ENCODE measurements at places on chromosomes 2 and 18.

DNA sequence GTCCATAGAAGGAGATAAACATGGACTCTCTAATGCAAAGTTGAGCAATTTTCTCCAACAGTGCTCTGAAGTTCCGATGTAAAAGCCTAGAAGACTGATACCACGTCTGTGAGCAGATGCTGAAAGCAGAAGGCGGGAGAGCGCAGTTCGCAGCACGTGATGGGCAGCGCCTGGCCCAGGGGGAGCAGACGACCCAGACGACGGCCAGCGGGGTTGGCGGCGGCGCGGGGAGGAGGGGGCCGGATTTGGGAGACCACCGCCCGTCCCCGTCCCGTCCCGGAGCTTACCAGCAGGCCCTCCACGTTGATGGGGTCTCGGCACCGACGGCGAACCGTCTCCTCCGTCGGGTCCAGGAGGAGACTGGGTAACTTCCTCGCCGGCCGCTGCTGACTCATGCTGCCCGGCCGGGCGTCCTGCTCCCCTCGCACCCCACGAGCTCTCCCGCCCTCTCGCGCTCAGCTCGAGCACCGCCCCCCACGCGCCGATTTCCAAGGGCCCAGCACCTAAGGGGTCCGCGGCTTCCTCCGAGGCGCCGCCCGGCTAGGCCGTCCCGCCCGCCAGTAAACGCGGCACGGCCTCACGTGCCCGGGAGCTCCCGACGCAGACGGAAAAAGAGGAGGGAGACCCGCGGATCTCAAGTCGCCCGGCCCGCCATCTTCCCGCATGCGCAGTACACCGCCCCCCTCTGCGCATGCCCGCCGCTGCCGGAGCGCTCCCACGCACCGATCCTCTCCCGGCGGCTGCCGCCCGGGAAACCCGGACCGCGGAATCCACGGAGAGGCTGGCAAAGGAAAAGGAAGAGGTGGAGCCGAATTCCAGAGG lies at the start of gene E2F6:
TSS of gene E2F6 (minus strand) at position 677 of the 822 bp plus-strand sequence. CDS start at position 395, 282 bp downstream.
- peak; percentile 62 for DNase-seq

- no peak for DNase-seq
Observed at GRCh38 chr2:236196366-236196765, 28.2 kb upstream of the GBX2 start.

GRCh38 chr18:63158676-63159291 lies 160.8 kb downstream of the BCL2 start:
- DNase-seq = no peak

DNA sequence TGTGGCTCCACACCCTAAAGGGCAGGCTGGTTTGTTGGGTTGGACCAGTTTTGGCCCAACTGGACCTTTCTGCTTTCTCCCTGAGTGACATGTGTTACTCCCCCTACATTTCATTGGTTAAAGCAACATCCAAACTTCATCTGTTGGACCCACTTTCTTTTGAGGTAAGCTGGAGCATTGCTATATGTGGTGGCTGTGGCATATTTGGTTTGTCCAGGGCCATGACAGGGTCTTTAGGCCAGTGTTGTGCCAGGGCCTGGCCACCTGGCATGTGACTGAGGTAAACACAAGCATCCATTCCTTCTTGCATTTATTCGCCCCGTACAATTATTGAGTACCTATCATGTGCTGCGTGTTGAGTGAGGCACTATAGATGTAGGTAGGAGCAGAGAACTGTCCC lies 36.8 kb upstream of the MARCO start:
- no peak for DNase-seq

DNA sequence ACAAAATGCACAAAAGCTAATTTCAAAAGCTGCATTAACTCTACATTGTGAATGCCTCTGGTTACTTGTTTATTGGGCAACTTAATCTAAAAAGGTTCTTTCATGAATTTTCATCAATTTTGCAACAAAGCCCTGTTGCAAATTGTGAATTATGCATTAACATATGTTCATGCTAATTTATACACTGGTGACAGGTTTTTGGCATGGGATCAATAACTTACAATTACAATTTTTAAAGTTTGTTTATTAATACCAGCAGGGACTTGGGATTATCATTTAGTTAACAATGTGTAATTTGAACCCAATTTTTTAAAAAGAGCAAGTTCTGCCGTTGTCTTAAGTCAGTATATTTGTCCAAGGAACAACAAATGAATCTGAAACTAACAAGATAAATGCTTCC lies 183.6 kb downstream of the DCC start:
- no peak for DNase-seq

DNA sequence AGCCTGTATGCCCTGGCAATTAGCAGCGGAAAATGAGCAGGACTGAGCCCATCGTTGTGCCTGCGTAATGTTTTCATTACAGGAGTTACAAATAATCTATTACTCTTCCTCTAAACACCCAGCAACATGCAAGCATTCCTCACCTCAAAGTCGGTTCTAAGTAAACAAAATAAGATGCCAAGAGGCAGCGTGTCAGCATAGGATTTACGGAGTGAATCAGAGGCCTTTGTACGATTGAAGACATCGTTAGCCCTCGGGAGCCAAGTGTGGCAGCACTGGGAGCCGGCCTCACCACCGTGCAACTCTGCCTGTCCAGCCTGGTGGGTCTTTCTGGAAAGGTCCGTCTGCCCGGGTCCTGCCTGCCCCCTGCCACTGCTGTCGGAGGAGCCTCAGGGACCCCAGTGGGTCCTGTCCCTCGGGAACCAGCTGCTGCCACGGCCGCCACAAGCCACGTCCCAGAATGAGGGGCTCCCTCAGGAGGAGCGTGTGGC lies 80.1 kb upstream of the CTDP1 start:
- no peak for DNase-seq

- no peak for DNase-seq
Observed at GRCh38 chr18:32259553-32259952, 69.7 kb downstream of the MEP1B start.

DNA sequence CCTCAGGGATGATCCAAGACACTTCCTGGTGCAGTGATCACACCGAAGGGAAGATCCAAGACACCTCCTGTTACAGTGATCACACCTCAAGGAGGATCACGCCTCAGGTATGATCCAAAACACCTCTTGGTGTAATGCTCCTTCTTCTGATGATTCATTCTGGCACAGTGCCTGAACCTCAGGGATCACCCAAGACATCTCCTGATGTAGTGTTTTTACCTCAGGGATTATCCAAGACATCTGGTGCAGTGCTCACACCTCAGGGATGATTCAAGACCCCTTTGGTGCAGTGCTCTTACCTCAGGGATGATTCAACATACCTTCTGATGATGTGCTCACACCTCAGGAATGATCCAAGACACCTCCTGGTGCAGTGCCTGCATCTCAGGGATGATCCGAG lies 124.4 kb downstream of the ASB1 start:
- no peak for DNase-seq

- no peak for DNase-seq
Observed at GRCh38 chr2:37877457-37878315, 47.4 kb upstream of the RMDN2 start.

- no peak for DNase-seq
Observed at GRCh38 chr2:158922601-158923000, 45.8 kb upstream of the TANC1 start.

GRCh38 chr2:26511466-26511865 lies 33.5 kb upstream of the OTOF start:
- DNase-seq = no peak

- no peak for DNase-seq
Observed at GRCh38 chr18:3306391-3306790, 44.5 kb downstream of the MYL12B start.

DNA sequence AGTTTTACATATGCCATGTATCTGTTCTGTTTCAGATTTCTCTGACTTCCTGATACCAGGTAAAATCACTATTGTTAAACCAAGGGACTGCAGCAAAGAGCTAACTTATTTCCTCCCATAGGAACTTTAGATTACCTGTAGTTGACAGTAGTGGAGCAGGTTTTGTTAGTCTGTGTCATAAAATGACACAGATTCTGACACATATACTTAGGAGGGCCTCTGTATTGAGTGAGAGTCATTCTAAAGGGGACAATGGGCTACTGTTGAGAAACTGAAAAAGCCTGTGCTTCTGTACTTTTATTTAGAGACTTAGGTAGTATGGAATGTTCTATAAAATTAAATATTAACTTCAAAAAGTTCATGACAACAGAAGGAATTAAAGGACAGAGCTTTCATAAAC lies 48.2 kb downstream of the KCMF1 start:
- DNase-seq = no peak

DNA sequence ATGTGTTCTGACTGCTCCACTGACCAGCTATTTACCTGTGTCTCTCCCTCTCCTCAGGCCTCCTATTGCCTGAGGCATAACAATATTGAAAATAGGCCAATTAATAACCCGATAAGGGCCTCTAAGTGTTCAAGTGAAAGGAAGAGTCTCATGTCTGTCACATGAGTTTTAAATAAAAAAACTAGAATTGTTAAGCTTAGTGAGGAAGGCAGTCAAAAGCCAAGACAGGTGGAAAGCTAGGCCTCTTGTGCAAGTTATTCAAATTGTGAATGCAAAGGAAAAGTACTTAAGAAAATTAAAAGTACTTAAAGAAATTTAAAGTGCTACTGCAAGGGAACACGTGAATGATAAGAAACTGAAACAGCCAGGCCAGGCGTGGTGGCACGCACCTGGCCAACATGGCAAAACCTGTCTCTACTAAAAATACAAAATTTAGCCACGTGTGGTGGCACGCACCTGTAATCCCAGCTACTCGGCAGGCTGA lies 44.9 kb upstream of the TAF4B start:
- no peak for DNase-seq

DNA sequence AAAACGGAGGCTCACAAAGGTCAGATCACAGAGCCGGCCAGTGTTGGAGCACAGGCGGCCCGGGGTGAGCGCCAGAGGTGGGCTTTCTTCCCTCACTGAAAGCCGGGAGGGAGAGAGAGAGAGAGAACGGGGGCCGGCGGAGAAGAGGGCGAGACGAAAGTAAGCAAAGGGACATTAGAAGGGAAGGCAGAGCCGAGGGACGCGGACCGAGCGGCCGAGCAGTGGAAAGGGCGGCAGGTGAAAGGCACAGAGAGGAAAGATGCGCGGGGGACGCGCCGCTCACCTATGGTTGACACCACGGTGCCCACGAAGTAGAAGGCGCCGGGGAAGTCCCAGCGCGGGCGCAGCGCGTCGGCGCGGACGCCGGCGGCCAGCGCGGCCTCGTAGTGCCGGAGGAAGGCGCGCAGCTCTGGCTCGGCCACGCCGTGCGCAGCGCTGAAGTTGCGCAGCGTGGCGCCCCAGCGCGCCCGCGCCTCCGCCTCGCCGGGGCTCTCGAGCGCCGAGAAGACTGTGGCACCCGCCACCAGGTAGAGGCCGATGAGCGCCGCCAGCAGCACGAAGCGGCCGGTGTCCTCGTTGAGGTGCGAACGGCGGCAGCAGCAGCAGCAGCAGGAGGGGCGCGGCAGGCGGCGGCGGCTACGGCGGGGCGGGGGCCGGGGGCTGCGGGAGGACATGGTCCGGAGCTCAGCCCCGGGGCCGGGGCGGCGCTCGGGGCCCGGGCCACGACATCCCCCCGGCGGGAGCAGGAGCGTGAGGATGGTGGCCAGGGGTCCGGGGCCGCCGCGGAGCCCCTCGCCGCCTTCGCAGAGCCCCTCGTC lies 166.9 kb downstream of the MSH2 start:
- no peak for DNase-seq

GRCh38 chr18:72187956-72188355 lies 356.2 kb downstream of the CBLN2 start:
- no peak for DNase-seq

- DNase-seq = peak; percentile 9
Observed at GRCh38 chr2:174247474-174248186, 702 bp downstream of the OLA1 start.

DNA sequence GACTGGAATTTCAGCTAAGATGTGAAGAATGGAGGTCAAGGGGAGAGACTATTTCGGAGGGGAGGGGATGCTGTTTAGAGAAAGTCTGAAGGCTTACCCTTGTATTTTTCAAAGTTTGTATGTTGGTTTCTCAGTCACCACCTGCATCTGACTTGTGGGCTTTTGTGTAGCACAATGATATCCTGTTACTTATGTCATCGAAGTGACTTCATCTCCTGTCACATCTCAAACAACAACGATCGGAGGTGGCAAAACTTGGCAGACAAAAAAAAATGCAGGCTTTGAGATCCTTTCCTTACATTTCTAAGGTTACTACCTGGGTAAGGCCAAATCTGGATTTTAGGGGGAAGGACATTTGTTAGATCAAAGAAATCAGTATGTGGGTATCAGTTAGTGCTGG lies 11.7 kb upstream of the CXCR4 start:
- DNase-seq = no peak

DNA sequence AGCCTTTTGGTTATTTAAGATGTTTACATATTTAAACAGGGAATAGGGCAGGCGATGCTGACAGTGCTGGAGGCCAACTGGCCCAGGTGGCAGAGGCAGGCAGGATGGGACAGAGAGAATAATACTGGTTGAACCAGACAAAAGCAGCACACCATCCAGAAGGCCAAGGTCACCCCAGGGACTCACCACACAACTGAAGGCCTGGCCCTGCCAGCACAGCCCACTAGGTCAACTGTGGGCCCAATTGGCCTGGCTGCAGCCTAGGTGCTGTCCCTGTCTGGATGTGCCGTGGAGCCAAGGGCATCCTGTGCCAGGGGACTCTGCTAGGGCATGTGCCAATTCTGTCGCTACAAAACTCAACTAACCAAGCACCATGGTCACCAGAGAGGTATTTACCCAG lies 69.2 kb downstream of the RNF152 start:
- DNase-seq = no peak

DNA sequence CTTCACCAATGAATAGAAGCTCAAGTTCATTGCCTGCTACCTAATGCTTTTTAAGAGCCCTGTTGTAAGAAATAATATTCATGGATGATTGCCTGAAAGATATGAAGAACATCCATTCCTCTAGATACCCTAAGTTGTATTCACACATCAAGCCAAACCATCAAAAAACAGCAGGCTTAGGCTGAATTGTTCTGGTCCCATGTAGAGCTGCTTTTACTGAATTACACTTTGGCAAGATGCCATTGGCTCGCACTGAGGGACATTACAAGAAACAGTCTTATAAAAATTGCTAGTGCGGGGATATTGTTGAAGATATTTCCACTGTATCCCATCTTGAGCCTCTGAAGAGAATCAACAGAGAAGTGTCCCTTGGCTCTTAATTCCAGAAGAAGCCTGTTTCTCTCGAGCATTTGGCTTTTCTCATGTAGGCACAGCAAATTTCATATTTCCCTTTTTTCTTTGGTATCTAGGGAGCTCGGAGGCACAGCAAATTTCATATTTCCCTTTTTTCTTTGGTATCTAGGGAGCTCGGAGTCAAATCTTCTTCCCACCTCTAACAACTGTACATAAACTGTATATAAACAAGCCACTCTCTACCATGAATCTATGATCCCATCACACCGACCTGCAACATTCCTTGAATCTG lies 107.5 kb downstream of the COLEC12 start:
- DNase-seq = no peak

- DNase-seq = no peak
Observed at GRCh38 chr2:86617153-86617552, 6.5 kb downstream of the RNF103 start.

GRCh38 chr2:15645300-15645699 lies 53.6 kb downstream of the DDX1 start:
- DNase-seq = no peak

- DNase-seq = no peak
Observed at GRCh38 chr2:119823734-119824334, 64.1 kb downstream of the PTPN4 start.

Data from GM19239 (cell line).